ENCODE measurements at places on chromosomes 4 and X. TPM values are rescaled to one million over a fixed set of nuclear protein-coding genes. Genes with fewer than 3 reads are reported as not detected.

The CLDN22 gene
- not detected for total RNA-seq

The GPR78 gene
- 0.36 TPM for total RNA-seq

The UGT2B10 gene
- 31.0 TPM for total RNA-seq

The LRCH2 gene
- total RNA-seq: 22.5 TPM

The GABRQ gene
- 0.60 TPM for total RNA-seq

The SCOC gene
- 136 TPM for total RNA-seq

The ATOH1 gene
- total RNA-seq: 0.37 TPM

All from hepatocyte (in vitro differentiated cells).